ENCODE measurements at places on chromosomes 5 and 9. TPM values are rescaled to one million over a fixed set of nuclear protein-coding genes. Genes with fewer than 3 reads are reported as not detected.

Gene TPPP
- 5.9 TPM for polyA plus RNA-seq

Gene CCNI2
- 1.8 TPM for polyA plus RNA-seq

Gene ADAM19
- 24.9 TPM for polyA plus RNA-seq

Gene SPATA31D4
- polyA plus RNA-seq: not detected

Gene DRD1
- polyA plus RNA-seq: not detected

Gene CFAP90
- polyA plus RNA-seq: 0.11 TPM

Gene SLC6A18
- polyA plus RNA-seq: not detected

Gene SLCO4C1
- polyA plus RNA-seq: 3.4 TPM

Gene SPINK7
- polyA plus RNA-seq: not detected

Gene ZNF608
- 35.1 TPM for polyA plus RNA-seq

Gene SPINK4
- polyA plus RNA-seq: not detected

Gene PLAC8L1
- polyA plus RNA-seq: not detected

Gene C9orf50
- not detected for polyA plus RNA-seq

Gene PCDHGA3
- 1.5 TPM for polyA plus RNA-seq

Gene DAPK1
- 22.0 TPM for polyA plus RNA-seq

Gene CD14
- 14.9 TPM for polyA plus RNA-seq

Gene ABCA1
- polyA plus RNA-seq: 3.9 TPM

Gene TBC1D9B
- 43.7 TPM for polyA plus RNA-seq

Gene CD274
- polyA plus RNA-seq: 1.0 TPM

Gene NOTCH1
- polyA plus RNA-seq: 20.3 TPM

Gene SLC25A2
- polyA plus RNA-seq: not detected

Gene CAMK2A
- 88.4 TPM for polyA plus RNA-seq

Gene PCDHB12
- 3.6 TPM for polyA plus RNA-seq

Gene ARSI
- 6.4 TPM for polyA plus RNA-seq

Gene TEK
- 17.8 TPM for polyA plus RNA-seq

Gene SPAG8
- 1.8 TPM for polyA plus RNA-seq

Gene GADD45G
- 8.7 TPM for polyA plus RNA-seq

Gene SLC6A7
- polyA plus RNA-seq: 0.52 TPM
